Cardiac muscle cell (in vitro differentiated cells and primary cell): ENCODE measurements at places on chromosomes 6 and 20. TPM values are rescaled to one million over a fixed set of nuclear protein-coding genes. Genes with fewer than 3 reads are reported as not detected.

DNA sequence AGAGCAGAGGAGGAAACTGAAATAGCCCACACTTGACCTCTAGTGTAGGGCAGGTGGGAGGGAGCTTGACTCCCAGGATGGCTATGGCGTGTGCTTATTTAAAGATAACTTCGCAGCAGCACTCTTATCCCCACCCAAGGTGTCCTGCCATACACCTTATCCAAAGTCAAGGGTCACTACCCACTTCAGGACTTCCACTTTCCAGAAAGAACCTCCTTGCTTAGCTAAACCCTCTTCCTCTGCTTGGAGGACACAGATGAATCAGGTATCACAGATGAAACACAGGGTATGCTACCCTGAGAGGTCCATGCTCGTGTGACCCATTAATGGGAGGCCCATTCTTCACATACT is 2.3 kb downstream of the RIN2 start:
- peak overlapping the region; percentile 95 for H3K27ac ChIP-seq
- H3K27me3 ChIP-seq, result no peaks in the 10 kb centered on the region
- H3K4me1 ChIP-seq, result peaks cover 50% of the 10 kb centered on the region
- H3K4me3 ChIP-seq, result no peak overlapping the region

The RHAG gene
- not detected in 2 replicates for total RNA-seq

- no peak overlapping the region for H3K27ac ChIP-seq
- H3K27me3 ChIP-seq, result no peaks in the 10 kb centered on the region
- no peak overlapping the region for H3K4me3 ChIP-seq
- no peaks in the 10 kb centered on the region for H3K36me3 ChIP-seq
- peak; percentile 85 for DNase-seq
Observed at GRCh38 chr20:6828794-6829423, 61.4 kb downstream of the BMP2 start.

The RIPPLY2 gene
- total RNA-seq, result 0.35 and 0.45 TPM in 2 replicates

The DLK2 gene
- total RNA-seq, result 4.4 and 5.2 TPM in 2 replicates

DNA sequence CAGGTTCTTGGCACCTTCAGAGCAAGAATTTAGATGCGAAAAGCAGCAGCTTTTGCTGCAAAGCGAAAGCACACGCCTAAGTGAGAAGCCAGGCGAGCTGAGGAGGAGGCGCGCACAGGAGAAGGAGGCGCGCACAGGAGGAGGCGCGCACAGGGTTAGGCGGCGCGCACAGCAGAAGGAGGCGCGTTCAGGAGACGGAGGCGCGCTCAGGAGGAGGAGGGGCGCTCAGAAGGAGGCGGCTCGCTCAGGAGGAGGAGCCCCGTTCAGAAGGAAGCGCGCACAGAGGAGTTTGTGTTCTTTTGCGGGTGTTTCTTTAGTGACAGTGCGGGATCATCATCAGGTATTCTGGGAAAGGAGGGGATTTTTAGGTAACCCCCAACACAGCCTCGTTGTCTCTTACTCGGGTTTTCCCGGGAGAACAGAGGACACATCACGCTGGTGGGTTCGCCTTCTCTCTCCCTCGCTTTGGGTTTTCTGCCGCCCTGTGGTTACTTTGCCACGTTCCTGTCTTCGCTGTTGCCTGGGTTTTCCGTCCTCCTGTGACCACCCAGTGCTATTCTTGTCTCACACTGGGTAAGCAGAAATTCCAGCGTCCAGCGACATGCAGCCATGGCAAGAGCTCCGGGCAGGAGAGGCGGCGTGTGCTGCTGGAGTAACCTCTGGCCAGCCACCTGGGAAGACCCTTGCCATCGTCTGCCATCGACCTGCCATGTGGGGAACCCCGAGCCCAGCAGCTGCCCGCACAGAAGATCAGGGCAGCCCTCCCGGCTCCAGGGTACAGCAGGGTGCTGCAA is 47.0 kb downstream of the WDR27 start:
- H3K27me3 ChIP-seq, result no peaks in the 10 kb centered on the region
- H3K4me3 ChIP-seq, result peak overlapping the region; percentile 33
- DNase-seq, result peak; percentile 74
- H3K4me1 ChIP-seq, result no peaks in the 10 kb centered on the region

DNA sequence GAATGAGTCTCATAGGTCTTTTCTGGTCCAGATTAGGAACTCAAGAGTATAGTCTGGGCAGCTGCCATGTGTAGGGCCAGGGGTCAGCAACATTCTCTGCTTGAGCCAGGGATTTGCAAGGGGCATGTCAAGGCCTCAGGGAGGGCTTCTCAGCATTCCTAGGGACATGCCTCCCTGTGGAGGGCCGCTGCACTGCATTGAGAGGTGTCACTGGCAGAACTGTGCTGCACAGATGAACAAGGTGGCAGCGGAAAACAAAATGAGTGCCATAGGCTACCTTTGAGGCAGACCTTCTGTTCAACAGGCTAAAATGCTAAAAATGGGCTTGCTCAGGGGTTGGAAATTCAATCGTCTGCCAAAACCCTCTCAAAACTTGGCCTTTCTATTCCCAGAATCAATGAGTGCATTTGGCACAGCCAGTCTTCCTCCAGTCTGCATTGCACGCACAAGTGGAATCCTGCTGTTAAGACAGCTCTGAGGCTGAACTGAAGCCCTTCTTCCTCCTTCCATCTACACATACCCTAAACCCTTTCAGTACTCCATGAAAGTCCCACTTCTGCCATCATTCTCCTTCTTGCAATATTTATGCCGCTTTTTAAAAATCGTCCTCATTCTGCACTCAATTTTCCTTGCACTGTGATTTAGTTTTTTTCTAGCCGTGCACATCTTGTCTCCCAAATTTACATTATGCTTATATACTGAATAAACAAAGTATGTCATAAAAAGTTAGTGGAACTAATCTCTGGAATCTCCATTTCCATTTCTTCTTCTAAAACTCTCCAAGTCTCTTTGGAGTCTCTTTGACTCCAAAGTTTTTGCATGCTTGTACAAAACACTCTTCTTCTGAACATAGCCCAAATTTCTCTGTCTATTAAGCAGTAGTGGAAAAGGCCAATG is 51.7 kb downstream of the SLC26A8 start:
- H3K4me1 ChIP-seq, result no peaks in the 10 kb centered on the region
- no peak overlapping the region for H3K4me3 ChIP-seq
- H3K36me3 ChIP-seq, result no peaks in the 10 kb centered on the region
- H3K27ac ChIP-seq, result no peak overlapping the region
- peak; percentile 39 for DNase-seq

The ABHD16B gene
- not detected in 2 replicates for total RNA-seq

The CCN5 gene
- not detected in 2 replicates for total RNA-seq

- H3K4me3 ChIP-seq, result no peak overlapping the region
- H3K27me3 ChIP-seq, result no peaks in the 10 kb centered on the region
- DNase-seq, result no peak
- H3K27ac ChIP-seq, result no peak overlapping the region
- H3K36me3 ChIP-seq, result no peaks in the 10 kb centered on the region
Observed at GRCh38 chr6:122712448-122713137, 66.9 kb upstream of the FABP7 start.

The FAXC gene
- total RNA-seq, result 0.14 and 0.30 TPM in 2 replicates

The ETV7 gene
- 0.14 TPM in 1 of 2 replicates, not detected in the other for total RNA-seq

- no peaks in the 10 kb centered on the region for H3K36me3 ChIP-seq
- peak; percentile 50 for DNase-seq
- H3K27ac ChIP-seq, result no peak overlapping the region
- H3K27me3 ChIP-seq, result peaks cover 9% of the 10 kb centered on the region
- H3K4me1 ChIP-seq, result no peaks in the 10 kb centered on the region
- H3K4me3 ChIP-seq, result no peak overlapping the region
Observed at GRCh38 chr6:56314683-56315523, 67.5 kb upstream of the COL21A1 start.
